ENCODE measurements at places on chromosomes 3 and 15.

DNA sequence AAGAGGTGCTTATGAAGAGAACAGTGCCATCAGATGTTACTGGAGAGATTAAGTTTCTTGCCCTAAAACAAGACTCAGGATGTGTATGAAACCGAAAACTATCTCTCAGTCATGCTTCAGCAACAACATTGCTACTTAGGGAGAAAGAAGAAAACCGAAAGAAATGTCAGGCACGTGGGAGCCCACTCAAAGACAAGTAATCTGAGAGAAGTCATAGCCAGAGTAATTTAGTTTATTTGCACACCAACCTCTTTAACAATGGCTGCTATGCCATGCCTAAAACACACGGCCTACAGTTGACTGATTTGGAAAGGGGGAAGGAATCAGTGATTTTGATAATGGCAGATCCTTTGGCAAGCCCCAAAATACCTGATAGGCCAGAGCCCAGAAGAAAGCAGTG lies 162.9 kb downstream of the TIGIT start:
- DNase-seq, result no peak

DNA sequence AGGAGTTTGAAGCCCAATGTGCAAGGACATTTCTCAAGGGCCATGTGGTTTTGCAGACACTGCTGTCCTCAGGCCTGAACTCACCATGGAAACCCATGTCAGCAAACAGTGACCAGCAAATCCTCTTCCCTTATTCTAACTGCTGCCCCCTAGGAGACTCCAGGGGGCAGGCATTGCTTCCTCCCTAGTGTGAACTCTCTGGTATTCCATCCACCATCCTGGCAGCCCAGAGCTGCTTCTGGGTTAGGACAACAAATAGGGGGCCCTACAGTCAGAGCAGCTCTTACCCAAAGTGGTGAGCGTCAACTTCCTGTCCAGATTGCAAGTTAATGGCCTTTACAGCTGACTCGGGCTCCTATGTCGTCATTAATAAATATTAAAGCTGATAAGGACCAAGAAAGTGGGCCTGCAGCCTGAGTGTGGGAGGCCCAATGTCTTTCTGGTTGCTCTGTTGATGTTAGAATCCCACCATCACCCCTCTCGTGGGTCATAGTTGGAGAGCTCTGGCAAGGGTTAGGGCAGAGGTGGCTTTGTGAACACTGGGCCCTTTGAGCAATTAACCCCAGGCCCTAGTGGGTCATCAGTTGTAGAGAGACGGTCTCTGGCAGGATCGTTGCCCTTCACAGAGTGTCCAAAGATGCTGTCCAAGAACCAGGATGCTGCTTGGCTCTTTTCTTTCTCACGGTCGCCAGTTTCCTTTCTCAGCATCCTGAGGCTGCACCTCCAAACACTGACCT lies 41.5 kb downstream of the TGM4 start:
- DNase-seq, result no peak

DNA sequence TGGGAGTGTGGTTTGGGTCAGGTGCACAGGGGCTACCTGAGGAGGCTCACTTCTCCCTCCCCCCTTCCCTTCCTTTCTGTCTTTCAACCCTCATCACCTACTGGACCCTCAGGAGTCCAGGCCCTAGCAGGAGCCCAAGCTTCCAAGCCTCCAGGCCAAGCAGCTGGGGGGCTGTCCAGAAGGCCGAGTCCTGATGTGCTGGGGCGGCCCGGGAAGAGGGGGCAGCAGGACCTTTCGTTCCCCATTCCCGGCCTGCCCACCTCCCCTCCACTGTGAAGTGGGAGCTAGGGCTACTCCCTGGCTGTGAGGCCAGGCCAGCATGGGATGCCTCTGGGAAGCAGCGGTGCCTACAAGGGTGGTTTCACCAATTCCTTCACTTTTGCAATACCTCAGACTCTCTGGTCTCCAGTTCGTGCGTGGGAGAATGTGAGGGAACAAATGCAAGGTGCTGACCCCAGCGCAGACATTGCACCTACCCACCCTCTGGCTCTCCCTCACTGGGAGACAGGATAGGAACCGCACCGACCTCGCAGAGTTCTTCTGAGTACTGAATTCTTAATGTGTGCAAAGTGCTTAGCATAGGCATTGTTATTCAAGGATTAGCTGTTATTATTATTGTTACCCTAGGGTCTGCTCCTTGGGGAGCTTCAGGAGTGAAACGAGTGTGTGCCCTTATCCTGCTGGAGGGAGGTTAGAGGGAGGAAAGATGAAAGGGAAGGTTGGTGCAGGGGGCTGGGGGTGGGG lies 2.5 kb downstream of the EPHB3 start:
- no peak for DNase-seq

DNA sequence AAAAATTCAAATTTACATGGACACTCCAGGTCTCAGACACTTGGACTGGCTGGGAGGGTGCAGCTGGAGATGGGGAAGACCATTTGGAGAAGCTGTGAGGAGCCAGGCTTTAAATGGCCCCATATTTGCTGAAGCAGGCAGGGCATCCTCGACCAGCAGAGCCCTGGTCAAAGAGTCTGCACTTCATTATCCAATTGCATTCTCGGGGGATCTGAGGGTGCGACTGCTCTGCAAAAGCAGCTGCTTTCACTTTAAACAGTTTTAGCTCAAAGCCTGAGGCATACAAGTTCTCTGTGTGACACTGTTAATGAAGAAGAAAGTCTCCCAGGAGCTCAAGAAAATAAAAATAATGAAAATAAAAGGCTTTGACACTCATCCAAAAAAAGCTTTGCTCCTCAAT lies 98.0 kb upstream of the SLC25A36 start:
- no peak for DNase-seq

- no peak for DNase-seq
Observed at GRCh38 chr3:191762323-191762960, 301.5 kb downstream of the PYDC2 start.

GRCh38 chr15:65413760-65414144 lies 9.0 kb downstream of the IGDCC4 start:
- DNase-seq, result no peak

DNA sequence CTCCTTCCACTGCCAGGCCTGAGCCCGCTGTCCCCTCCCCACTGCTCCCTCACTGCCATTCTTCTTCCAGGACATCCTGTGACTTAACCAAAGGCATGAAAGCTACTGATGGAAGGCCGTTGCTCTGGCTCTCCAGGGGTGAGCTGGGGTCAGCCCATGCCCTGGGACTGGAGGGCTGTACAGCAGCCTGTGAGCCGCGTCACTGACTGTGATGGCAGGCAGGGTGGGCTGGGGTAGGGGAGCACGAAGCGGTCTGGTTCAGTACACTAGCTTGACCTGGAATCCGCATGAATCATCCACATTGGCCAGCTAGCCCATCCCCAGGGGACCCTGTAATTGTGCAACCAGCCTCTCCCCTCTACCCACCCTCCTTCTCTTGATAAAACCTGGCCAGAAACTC lies 30.8 kb downstream of the CORO2B start:
- DNase-seq, result no peak

GRCh38 chr3:157369727-157370421 lies 66.8 kb upstream of the PTX3 start:
- no peak for DNase-seq

DNA sequence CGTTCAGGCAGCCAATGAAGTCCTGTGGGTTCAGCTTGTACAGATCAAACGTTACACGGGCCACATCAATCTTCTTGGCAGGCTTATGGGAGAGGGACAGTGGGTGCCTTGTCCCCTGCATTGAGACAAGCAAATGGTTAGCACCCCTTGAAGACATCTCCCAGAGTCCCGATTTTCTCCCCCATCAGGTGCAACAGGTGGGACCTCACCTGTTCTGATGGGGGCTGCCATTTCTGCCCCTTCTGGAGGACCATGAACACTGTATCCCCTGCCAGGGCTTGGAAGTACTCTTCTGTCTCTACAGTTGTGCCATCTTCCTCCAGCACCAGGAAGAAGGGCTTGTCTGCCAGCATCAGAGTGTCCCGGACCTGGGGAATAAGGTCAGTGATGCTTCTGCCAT lies 10.1 kb downstream of the CIDEC start:
- no peak for DNase-seq

- no peak for DNase-seq
Observed at GRCh38 chr3:45608885-45609284, 14.3 kb downstream of the LIMD1 start.

DNA sequence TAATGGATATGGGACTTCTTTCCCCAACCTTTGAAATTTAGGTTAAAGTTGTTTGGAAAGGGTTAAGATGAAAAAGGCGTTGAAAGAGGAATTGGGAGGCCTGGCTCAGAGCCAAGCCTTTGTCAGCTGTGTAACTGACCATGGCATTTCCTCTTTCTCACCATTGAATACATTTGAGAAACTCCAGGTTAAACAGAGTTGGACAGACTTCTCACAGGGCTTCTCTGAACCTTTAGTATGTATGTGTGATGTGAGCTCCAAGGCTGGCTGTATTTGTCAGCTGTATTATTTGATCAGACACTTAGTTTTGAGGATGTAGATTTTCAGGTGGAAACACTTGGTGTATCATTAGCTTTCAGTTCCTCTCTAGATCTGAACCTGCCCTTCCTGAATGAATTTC lies 136.4 kb upstream of the GOLGA6L4 start:
- DNase-seq, result no peak

Data from C1 segment of cervical spinal cord (tissue), 14 donors.